IMR-90 (cell line): ENCODE measurements at places on chromosomes 16 and 17. TPM values are rescaled to one million over a fixed set of nuclear protein-coding genes. Genes with fewer than 3 reads are reported as not detected.

Gene MNT
- 1.4 and 1.9 TPM in 2 replicates for total RNA-seq

Gene ABCA8
- 1.8 and 2.8 TPM in 2 replicates for total RNA-seq

Gene IST1
- total RNA-seq = 175 and 186 TPM in 2 replicates

Gene RNF112
- total RNA-seq = 1.7 and 2.5 TPM in 2 replicates

Gene C17orf50
- total RNA-seq = not detected in 2 replicates

Gene KCNH4
- total RNA-seq = not detected in 2 replicates

Gene PITPNM3
- 0.54 and 0.56 TPM in 2 replicates for total RNA-seq

Gene SDR42E1
- 0.28 and 0.72 TPM in 2 replicates for total RNA-seq

Gene OTOP2
- not detected in 2 replicates for total RNA-seq

Gene KRTAP9-4
- total RNA-seq = not detected in 2 replicates

Gene HSD17B2
- total RNA-seq = 0.18 and 0.28 TPM in 2 replicates

Gene GINS2
- 12.8 and 13.4 TPM in 2 replicates for total RNA-seq

Gene PYY
- not detected in 2 replicates for total RNA-seq

Gene OR3A3
- total RNA-seq = not detected in 2 replicates

Gene SYT17
- total RNA-seq = not detected in 2 replicates

Gene LAT
- 0.18 TPM in 1 of 2 replicates, not detected in the other for total RNA-seq

Gene RAP1GAP2
- 4.7 and 5.7 TPM in 2 replicates for total RNA-seq

Gene PRM1
- total RNA-seq = not detected in 2 replicates

Gene KCNJ18
- total RNA-seq = not detected in 2 replicates

Gene PIEZO1
- 36.2 and 48.6 TPM in 2 replicates for total RNA-seq

Gene CES3
- total RNA-seq = under 0.01 TPM in 1 of 2 replicates, not detected in the other

Gene KRT9
- total RNA-seq = not detected in 2 replicates

Gene LCAT
- total RNA-seq = 1.4 and 1.7 TPM in 2 replicates

Gene GPR179
- not detected in 2 replicates for total RNA-seq
